ENCODE measurements at places on chromosomes 16 and 17.

DNA sequence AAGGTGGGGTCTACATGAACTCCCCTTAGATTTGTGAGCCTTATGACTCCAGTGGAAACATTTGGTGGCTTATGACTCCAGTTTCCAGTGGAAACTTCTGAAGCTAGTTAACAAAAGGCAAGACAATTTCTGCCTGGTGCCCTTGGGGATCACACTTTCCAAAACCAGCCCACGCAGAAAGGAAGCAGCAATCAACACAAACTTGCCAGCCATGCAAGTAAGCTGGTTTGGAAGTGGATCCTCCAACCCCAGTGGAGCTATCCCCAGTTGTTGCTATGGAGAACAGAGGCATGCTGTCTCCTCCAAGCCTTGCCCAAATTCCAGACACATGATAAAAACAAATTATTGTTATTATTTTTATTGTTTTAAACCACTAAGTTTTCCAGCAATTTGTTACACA lies 130.9 kb downstream of the CDH11 start:
- DNase-seq, result no peak

DNA sequence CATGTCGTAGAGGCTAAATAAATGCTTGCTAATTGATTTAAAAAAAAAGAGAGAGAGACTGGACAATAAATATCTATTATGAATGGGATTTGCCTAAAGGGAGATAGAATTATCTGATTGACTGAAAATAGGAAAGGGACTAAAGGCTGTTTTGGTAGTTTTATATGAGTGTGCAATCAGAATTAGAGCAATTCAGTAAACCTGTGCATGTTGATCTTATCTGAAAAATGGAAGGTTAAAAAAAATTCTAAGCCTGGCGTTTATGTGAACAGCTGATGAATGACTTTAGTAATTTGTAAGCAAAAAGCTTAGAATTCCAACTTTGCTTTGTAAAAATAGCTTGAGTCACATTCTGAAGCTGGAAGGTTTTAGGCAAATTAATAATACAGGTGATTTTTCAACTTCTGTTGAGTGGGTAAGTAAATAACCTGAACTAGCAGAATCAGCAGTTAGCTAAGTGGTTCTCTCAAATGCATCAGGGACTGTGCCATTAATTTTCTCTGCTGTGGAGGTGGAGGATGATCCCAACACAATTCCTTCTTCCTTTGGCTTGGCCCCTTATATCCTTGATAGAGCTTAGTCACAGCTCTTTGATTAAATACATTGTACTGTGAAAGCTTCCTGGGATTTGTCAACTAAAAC lies 254.4 kb downstream of the PHKB start:
- DNase-seq, result no peak

- DNase-seq, result no peak
Measured at GRCh38 chr17:76948726-76949342, 80.6 kb downstream of the MGAT5B start.

DNA sequence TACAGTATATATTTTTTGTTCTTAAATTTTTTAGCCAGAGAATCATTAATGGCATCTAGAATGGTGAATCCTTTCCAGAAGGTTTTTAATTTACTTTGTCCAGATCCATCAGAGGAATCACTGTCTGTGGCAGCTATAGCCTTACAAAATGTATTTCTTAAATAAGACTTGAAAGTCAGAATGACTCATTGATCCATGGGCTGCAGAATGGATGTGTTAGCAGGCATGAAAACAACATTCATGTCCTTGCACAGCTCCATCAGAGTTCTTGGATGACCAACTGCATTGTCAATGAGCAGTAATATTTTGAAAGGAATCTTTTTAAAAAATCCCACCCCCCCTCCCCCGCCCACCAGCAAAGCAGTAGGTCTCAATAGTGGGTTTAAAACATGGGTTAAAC lies 51.4 kb downstream of the CACNG1 start:
- no peak for DNase-seq

- DNase-seq, result no peak
Measured at GRCh38 chr17:57276621-57277020, 20.3 kb downstream of the MSI2 start.

DNA sequence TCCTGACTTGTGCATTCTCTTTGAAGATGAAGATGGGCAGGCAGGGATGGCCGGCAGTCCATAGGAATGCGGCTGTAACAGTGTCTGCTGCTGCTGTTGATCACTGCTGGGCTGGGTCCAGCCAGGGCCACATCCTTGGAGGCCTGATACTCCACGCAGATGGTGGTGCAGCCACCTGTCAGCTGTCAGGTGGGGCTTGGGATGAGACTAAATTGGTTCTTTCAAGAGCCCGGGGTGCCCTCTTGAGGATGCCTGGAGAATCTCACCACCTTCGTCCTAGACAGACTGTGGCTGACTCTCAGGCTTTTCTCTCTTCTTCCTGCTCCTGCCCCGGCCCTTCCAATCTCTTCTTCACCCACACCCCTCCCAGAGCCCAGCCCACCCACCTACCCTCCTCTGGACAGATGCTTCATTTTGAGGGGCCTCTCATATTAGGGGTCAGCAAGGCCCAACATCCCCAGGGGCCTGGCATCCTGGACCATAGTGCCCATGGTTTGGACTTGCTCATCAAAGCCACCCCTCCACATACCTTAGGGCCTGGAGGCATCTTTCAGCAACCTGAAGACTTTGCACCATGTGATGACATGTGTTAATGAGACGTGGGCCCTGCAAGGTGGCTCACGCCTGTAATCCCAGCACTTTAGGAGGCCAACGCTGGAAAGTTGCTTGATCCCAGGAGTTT lies 19.1 kb downstream of the OSBPL7 start:
- peak; percentile 82 for DNase-seq

GRCh38 chr16:77652399-77652798 lies 69.9 kb upstream of the NUDT7 start:
- DNase-seq, result no peak

- no peak for DNase-seq
Measured at GRCh38 chr17:33241390-33241789, 51.7 kb downstream of the ASIC2 start.

DNA sequence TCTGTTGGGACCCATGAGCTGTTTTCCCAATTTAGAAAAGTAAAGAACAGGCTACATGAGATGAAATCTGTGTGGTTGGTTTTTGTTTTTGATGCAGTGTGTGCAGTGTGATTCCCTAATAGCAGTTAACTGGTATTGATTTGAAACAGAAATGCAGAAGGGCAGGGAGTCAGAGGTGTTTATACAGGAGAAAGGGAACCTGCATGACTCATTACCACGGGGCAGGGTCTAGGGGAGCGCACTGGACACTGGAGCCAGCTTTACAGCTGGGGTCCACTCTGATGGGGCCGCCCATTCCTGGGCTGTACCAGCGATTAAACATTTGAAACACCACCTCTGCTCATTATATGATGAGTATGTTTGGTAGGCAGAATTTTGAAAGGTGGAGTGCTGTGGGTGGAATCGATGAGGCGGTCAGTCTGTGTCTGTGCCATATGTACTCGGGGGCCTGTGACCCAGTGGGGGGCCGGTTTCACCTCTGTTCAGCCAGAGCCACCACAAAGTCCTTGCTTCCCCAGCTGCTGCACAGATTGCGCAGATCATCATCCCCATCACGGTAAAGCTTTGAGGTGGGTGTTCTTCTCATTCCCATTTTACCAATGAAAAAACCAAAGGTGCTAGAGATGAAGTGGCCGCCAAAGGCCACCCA lies 142.5 kb downstream of the CMIP start:
- no peak for DNase-seq

- no peak for DNase-seq
Measured at GRCh38 chr17:45260204-45260783, 1.6 kb downstream of the SPATA32 start.

DNA sequence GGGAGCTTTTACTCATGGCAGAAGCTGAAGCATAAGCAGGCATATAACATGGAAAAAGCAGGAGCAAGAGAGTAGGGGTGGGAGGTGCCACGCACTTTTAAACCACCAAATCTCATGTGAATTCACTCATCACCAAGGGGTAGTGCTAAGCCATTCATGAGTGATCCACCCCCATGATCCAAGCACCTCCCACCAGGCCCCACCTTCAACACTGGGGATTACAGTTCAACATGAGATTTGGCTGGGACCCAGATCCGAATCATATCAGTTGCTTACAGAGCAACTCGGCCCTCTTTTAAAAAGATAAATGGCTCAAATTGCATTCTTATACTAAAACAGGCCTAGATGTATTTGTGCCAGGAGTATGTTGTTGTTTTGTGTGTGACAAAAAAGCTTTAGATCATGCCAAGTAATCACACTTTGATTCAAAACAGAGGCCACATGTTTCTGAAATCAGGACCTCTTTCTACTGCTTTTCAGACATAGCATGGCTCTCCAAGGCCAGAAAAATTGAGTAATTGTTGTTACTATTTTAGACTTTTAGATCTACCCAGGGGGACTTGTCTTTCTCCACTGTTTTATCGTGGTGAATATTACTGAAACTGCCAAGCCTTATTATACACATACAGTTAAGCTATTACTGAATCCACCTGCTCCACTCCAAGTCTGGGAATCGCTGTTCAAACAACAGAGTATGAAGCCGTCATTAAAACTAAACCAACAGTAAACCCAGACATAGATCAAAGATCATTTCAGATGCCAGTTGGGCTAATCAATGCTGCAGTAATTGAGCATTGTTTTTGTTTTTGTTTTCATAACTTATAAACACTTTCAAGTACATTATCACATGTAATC lies 163.3 kb downstream of the KCNJ2 start:
- DNase-seq, result no peak

GRCh38 chr17:42530952-42531454 lies 5.0 kb upstream of the NAGLU start:
- DNase-seq, result no peak

DNA sequence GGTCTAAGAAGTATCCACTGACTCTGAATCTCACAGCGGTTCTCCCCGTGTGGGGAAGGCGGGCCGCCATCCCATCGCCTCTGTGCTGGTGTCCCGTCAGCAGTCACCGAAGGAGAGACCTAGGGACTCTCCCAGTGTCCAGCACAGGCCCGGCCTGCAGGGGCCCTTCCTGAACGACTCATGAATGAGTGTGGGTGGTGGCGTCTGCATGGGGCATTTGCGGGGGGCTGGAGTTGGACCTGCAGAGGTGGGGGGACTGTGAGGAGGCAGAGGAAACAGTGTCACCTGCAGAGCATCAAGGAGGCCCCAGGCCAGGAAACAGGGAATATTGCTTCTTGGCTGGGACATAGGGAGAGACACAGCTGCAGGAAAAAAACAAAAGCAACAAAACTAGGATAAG lies 10.3 kb downstream of the KCNG4 start:
- DNase-seq, result no peak

GRCh38 chr17:46782250-46782953 lies 36.1 kb downstream of the WNT3 start:
- DNase-seq, result no peak

GRCh38 chr17:78592991-78593329 lies 15.8 kb upstream of the DNAH17 start:
- no peak for DNase-seq

- DNase-seq, result no peak
Measured at GRCh38 chr17:80007939-80008338, 27.7 kb downstream of the TBC1D16 start.

DNA sequence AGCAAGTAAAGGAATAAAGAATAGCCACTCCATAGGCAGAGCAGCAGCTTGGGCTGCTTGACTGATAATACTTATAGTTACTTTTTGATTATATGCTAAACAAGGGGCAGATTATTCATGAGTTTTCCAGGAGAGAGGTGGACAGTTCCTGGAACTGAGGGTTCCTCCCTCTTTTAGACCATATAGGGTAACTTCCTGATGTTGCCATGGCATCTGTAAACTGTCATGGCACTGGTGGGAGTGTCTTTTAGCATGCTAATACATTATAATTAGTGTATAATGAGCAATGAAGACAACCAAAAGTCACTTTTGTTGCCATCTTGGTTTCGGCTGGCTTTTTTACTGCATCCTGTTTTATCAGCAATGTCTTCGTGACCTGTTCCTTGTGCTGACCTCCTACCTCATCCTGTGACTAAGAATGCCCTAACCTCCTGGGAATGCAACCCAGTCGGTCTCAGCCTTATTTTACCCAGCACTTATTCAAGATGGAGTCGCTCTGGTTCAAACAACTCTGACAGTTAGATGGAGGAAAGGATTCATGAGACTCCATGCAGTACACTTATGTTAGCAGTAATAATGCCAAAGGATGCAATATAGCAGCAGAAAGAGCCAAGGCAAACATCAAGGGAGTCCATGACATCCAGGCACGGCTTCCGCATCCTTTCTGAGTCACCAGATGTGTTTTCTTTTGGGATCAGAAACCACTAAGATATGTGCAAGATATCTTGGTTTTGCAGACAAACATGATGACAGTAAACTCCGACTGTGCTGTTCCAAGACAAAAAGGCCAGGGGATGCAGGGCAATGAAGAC lies 55.8 kb upstream of the B4GALNT2 start:
- no peak for DNase-seq

- no peak for DNase-seq
Measured at GRCh38 chr16:17426451-17426850, 44.3 kb downstream of the XYLT1 start.

- DNase-seq, result no peak
Measured at GRCh38 chr17:41773190-41773588, 13.3 kb downstream of the JUP start.

GRCh38 chr16:57485916-57486857 lies at the start of gene DOK4:
Gene DOK4 (minus strand): TSS chr16:57486493. CDS start chr16:57479507, 6,986 bp downstream.
- peak; percentile 93 for DNase-seq

GRCh38 chr17:2113279-2113622 lies 58.3 kb downstream of the HIC1 start:
- no peak for DNase-seq

- DNase-seq, result no peak
Measured at GRCh38 chr17:6551869-6552531, 4.4 kb downstream of the PITPNM3 start.

- no peak for DNase-seq
Measured at GRCh38 chr17:57902117-57902799, 52.4 kb upstream of the MRPS23 start.

DNA sequence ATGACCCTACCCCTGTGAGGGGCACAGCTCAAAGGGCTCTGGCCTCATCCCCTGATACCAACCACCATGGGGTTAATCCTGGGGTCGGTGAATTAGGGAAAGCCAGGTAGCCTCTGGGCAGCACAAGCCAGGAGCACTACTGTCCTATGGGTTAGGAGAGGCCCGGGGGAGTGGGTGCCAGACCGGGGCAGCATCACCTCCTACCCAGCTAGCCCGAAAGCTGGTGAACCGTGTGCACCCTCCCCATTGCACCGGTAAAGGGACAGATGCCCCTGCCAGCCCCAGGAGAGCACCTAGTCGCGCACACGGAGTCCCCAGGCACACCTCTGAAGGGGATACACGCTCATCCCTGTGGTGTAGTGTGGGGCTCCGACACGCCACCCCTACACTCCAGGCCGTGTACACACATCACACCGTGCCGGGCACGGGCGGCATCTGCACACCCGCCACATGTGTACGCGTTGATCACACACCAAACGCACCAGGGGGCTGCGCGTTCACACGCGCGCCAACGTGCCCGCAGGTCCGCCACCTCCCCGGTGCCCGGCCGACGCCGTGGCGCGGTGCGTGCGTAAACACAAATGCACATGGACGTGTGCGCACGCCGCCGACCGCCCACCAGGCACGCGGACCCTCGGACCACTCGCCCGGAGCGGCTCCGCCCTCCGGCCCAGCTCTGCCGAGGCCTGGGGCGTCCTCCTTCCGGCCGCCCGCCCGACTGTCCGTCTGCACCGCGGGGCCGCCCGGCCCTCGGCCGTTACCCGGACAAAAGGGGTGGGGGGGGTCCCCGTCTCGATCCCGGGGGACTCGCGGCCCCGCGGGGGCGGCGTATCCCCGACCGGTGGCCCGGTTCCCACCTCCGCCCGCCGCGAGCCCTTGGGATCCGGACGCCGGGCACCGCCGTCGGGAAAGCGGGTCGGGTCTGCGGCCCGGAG lies 785 bp downstream of the UBALD1 start:
- peak; percentile 71 for DNase-seq

GRCh38 chr16:30902029-30902972 lies 5.9 kb downstream of the CTF1 start:
- DNase-seq, result peak; percentile 85

- DNase-seq, result peak; percentile 93
Measured at GRCh38 chr17:29116804-29117753, 63.1 kb downstream of the MYO18A start.
